Fibroblast of pulmonary artery (primary cell): ENCODE measurements at places on chromosomes 4 and X.
A peak's percentile ranks its signal among the peaks of the same experiment; 100 is the strongest.

DNA sequence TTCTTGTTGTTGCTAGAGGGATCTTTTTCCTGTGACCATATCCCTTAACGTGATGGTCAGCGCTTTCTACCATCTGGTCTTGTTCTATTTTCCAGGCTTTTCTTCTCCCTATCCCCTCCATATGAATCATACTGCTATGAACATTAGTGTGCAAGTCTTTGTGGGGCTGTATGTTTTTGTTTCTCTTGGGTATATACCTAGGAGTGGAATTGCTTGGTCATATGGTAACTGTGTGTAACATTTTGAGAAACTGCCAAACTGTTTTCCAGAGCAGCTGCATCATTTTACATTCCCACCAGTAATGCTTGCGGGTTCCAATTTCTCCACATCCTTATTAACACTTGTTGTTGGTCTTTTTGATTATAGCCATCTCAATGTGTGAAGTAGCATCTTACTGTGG is 121.4 kb downstream of the SPRY1 start:
- peak; percentile 22 for DNase-seq

GRCh38 chrX:37437160-37437559 is 88.0 kb downstream of the PRRG1 start:
- no peak for DNase-seq

GRCh38 chrX:77900688-77901087 is 1.4 kb downstream of the COX7B start:
- peak; percentile 18 for DNase-seq

- no peak for DNase-seq
Measured at GRCh38 chr4:69765751-69766150, 5.3 kb upstream of the SULT1B1 start.

GRCh38 chrX:130825525-130825924 is 77.5 kb downstream of the ENOX2 start:
- no peak for DNase-seq

GRCh38 chr4:14277505-14277904 is 650.0 kb upstream of the BOD1L1 start:
- DNase-seq, result no peak

GRCh38 chr4:76210452-76210851 is 3.2 kb downstream of the SCARB2 start:
- no peak for DNase-seq

GRCh38 chrX:57267308-57267707 is 19.2 kb upstream of the FAAH2 start:
- DNase-seq, result no peak

GRCh38 chr4:42633605-42634388 is 23.1 kb downstream of the ATP8A1 start:
- no peak for DNase-seq

DNA sequence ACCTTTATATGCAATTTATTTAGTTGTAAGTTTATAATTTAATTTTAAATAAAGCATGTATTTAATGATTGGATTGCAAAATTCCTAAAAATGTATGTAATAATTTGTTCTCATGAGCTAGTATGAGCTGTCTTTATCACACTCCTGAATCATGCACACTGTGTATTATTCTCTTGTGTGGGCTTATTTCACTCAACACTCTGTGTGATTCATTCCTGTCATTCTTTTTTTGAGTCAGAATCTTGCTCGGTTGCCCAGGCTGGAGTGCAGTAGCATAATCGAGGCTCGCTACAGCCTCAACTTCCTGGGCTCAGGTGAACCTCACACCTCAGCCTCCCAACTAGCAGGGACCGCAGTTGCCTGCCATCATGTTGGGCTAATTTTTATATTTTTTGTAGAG is 123.1 kb upstream of the SLC34A2 start:
- DNase-seq, result peak; percentile 7

- DNase-seq, result peak; percentile 48
Measured at GRCh38 chr4:120830204-120830603, 92.3 kb downstream of the PRDM5 start.

DNA sequence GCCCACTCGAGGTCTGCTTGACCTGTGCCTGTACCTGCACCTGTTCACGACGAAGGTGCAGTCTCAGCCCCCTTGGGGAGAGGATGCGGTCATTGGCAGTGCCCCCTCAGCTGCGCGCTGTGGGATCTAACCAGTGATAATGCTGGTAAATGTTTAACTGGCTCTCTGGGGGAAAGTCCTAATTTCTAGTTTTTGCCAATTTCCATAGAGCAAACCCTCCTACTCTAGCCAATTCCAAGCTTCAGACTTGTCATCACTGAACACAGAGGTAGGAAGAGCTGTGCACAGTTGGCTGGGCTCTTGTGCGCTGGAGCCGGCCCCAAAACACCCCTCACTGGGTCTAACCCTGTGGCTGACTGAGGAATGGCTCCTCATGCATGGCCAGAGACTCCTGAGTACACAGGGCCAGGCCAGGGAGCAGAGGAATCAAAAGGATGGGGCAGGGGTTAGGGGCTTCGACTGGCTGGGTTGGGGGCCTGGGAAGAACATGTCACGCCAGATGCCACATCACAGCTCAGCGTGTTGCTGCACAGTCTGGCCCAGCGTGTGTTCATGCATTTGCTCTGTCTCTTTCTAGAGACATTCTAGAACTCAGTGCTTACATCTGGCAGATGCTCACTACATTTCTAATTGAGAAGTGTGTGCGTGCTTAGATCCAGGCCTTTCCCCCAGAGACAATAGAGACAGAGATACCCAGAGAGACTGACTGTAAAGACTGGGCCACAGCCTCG is 270.8 kb downstream of the BCOR start:
- no peak for DNase-seq

DNA sequence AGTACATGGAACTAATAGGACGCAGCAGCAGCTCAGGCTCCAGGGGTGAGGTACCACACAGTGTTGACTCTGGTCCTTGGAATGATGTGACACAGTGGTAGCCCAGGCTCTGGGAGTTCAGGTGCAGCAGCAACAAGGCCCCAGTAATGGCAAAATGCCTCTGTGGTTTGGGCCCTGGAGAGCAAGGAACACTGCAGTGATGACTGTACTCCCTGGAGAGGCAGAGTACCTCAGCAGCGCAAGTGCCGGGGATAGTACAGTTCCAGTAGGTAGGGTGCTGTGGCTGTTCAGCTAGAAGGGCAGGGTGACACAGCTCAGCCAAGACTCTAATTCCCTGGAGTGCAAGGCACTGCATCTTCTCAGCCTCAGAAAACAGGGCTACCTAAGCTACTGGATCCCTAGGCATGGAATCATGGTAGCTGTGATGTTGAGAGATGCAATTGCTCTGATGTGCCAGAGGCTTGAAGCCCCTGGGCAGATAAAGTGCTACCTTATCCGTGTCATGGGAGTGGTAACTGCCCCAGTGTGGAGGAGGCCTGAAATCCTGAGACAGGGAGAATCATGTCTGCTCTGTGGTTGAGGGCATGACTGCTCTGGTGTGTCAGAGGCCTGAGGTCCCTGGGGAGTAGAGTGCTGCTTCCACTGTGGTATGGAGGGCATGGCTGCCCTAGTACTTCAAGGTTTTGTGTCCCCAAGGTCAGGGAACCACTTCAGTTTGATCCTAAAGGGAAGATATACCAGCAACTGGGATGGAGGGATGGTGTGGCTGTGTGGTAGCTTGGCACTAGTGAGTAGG is 55.2 kb downstream of the AREG start:
- DNase-seq, result no peak

DNA sequence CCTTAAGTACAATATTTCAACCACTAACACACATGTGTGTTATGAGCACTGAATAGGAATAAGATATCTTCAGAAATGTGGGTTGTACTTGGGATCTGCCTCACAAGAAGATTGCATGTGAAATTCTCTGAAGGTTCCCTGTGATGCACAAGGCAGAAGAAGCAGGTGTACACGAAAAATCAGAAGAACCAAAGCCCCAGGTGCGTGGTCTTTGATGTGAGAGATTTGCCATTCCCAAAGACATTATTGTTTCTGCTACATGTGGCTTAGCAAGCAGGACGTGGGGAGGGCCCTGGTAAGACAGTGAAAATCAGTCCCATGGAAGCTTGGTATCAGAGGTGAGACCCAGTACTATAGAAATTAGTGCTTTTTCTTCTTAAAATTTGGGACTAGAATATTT is 13.0 kb upstream of the SPRY1 start:
- no peak for DNase-seq

DNA sequence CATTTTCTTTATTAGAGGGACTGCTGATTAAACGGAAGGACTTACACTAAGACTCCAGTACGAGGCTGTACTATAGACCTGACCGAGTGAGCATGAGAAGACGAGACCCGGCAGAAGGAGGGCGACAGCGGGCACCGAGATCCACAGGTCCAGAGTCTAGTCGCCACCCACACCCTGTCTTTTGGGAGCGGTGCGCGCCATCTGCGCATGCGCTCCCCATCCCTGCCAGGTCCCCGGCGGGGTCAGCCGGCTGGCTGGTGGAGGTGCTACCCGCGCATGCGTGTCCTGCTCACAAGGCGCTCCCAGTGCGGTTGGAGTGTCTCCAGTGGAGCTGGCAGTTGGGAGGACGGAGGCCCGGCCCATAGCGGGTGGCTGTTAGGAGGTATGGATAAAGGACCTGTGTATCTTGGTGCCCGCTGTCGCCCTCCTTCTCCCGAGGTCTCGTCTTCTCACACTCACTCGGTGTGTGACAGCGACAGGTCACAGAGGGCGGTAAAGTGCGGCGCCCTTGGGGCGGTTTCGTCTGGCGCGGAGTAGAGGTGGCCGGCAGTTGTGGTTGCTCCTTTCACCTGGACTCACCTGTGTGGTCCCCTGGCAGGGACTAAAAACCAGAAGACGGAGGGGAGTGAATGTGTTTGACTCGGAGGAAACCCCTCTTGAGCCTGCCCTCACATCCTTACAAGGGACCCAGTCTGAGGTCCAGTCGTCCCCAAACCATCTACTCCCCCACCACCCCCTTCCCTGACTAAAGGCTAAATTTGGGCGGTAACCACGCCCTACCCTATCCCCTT is 7.6 kb upstream of the HSD17B10 start:
- DNase-seq, result peak; percentile 58

DNA sequence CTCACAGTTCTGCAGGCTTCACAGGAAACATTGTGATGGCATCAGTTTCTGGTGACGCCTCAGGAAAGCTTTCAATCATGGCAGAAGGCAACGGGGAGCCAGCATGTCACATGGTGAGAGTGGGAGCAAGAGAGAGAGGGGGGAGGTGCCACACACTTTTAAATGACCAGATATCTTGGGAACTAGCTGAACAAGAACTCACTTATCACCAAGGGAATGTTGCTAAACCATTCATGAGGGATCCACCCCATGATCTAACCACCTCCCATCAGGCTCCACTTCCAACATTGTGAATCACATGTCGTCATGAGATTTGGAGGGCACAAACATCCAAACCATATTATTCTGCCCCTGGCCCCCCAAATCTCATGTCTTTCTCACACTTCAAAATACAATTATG is 43.3 kb upstream of the GPR173 start:
- peak; percentile 17 for DNase-seq

DNA sequence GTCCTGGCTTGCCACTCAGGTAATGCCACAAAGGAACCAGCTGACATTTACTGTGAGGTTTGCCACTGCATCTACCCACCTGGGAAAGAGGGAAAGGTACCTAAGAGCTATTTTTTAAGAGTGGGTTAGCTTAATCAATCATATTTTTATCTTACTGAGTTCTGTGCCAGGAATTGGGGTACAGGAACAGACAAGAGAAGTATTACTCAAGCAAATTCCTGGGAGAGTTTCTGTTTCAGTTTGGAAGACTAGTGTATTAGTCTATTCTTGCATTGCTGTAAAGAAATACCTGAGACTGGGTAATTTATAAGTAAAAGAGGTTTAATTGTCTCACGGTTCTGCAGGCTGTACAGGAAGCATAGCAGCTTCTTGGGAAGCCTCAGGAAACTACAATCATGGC is 23.2 kb downstream of the PSMD10 start:
- no peak for DNase-seq

DNA sequence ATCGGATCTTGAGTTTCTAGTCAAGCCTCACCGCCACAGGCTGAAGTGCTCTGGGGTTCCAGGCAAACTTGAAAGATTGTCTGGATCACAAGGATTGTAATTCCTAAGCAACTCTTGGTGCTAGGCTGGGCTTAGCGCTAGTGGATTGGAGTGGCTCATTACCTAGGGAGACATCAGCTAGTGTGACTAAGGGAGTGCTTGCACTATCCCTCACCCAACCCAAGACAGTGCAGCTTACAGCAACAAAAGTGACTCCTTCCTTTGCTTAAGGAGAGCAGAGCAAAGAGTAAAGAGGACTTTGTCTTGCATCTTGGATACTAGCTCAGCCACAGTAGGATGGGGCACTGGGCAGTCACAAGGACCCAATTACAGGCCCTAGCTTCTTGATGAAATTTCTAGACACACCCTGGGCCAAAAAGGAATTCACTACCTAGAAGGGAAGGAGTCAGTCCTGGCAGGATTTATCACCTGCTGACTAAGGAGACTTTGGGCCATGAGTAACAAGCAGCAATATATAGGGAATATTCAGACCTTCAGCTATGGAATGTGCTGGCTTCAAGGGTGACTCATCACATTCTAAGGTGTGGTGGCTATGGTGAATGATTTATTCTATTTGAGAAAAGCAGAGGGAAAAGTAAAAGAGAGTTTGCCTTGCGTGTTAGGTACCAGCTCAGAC is 1212.4 kb downstream of the PCDH18 start:
- DNase-seq, result peak; percentile 10

- DNase-seq, result no peak
Measured at GRCh38 chr4:126265888-126266287, 951.1 kb downstream of the FAT4 start.

GRCh38 chr4:99008051-99008450 is 12.5 kb downstream of the METAP1 start:
- DNase-seq, result no peak

DNA sequence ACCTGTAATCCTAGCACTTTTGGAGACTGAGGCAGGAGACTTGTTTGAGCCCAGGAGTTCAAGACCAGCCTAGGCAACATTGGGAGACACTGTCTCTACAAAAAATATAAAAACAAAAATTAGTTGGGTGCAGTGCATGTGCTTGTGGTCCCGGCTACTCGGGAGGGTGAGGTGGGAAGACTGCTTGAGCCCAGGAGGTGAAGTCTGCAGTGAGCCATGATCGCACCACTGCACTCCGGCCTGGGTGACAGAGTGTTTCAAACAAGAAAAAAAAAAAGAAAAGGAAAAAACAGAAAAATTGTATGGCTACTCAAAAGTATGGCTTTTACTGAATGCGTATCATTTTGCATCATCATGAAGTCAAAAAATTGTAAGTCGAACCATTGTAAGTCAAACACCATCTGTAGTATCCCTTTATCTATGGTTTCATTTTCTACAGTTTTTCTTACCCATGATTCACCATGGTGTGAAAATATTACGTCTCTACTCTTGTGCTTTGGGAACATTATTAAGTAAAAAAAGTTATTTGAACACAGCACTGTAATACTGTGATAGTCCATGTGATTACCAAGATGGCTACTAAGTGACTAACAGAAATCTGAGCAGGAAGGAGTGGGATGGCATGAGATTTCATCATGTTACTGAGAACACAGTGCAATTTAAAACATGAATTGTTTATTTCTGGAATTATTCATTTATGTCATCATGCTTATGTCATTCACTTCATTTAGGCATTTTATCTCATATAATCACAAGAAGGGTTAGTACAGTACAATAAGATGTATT is 26.5 kb upstream of the MANBA start:
- DNase-seq, result peak; percentile 79

- DNase-seq, result no peak
Measured at GRCh38 chr4:150082241-150082640, 4.0 kb downstream of the DCLK2 start.
